Activated CD4-positive, alpha-beta T cell treated with anti-CD3 and anti-CD28 coated beads for 36 hours (primary cell): ENCODE measurements at places on chromosomes 11 and 22. TPM values are rescaled to one million over a fixed set of nuclear protein-coding genes. Genes with fewer than 3 reads are reported as not detected.

DNA sequence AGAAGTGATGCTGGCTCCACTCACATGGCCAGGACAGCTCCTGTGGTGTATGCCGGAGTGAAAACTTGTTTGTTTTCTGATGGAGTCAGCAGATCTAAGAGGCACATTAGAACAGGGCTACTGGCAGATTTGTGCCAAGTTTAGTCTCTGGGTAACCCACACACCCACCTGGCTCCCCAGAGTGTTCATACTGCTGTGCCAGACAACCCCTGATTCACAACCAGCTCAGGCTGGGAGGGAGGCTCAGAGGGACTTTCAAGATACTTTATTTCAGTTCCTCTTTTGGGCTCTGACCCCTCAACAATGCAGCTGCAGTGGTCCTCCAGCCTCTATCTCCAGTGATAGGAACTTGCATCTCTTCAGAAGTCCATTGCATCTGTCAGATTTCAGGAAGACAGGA lies 8.5 kb downstream of the NTM start:
- no peak for DNase-seq

The ACRV1 gene
- total RNA-seq: not detected

GRCh38 chr11:128422576-128423370 lies 164.6 kb downstream of the ETS1 start:
- peak; percentile 97 for DNase-seq

The IL10RA gene
- 79.4 TPM for total RNA-seq

DNA sequence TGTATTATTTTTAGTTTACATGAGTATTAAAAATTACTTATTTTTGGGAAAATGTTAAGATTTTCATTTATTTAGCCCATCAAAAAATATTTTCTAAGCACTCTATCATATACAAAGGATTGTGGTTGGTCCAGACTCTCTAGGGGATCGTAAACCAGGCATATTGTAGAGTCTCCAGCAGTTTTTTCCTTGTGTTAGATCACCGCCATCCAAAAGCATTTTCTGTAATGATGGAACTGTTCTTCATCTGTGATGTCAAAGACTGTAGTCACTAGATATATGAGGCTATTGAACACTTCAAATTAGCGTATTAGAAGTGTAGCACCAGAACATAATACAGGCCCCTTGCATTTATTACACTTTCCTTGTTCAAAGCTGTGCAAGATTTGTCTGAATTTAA lies 154.9 kb downstream of the SBF2 start:
- no peak for DNase-seq

- DNase-seq: no peak
Measured at GRCh38 chr11:63032457-63032856, 16.8 kb upstream of the SLC22A8 start.

The A4GALT gene
- total RNA-seq: not detected

DNA sequence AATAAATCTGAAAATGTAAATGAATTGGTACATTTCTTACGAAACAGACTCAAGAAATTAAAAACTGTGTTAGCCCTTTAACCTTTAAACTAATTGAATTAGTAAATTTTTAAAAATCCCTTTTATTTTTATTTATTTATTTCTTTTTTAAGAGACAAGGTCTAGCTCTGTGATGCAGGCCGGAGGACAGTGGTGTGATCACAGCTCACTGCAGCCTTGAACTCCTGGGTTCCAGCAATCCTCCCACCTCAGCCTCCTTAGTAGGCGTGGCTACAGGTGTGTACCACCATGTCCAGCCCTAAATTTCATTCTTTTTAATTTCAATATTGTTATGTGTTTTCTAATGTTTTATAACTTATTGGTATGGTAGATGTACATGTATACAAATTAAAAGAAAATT lies 72.6 kb downstream of the MYEOV start:
- DNase-seq: no peak

- DNase-seq: no peak
Measured at GRCh38 chr11:2434506-2435255, 9.6 kb downstream of the TRPM5 start.

DNA sequence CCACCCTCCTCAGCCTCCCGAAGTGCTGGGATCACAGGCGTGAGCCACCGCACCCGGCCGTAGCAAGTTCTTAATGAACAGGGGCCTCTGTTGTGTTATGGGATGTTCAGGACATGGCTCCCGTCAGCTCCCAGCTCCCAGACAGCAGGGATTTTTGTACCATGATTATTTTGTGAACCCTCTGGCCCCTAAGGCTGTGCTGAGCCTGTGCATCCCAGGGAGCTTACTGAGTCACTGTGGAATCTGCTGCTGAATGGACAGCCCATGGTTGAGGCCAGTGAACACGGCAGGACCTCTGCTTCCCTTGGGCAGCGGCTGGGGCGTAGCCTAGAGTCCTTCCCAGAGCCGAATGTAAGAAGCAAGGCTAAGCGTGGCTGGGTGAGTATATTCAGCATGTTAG lies 245.2 kb downstream of the NTM start:
- DNase-seq: no peak

The CD81 gene
- total RNA-seq: 145 TPM

DNA sequence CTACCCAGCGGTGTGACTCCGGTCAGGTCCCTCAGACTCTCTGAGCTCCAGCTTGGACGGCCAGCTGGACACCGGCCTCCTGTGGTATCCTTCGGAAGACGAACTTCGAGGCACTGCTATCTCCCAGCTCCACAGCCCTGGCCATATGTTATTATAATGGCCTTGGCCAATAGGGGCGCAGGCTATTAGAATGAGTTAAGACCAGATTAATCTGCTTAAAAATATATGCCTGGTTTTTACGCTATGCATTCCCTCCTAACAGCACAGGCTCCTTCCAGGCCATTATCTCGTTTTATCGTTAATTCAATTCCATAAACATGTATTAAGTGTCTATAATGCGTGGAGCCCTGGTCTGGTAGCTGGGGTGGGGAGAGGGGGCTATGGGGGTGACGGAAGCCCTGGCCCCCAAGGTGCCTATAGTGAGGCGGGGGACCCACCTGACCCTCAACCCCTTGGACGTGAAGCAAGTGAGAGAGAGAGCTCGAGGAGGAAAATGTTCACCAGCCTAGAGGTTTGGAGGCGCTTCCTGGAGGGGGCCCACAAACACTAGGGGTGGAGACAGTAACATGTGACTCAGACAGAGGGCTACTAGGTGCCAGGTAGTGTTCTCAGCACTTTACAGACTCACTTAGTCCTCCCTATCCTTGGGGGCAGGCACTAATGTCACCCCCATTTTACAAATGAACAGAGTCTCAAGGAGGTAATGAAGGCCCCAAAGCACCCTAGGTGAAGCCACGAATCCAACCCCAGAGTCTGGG lies 37.5 kb upstream of the TCF20 start:
- DNase-seq: no peak

GRCh38 chr22:27438271-27438980 lies 363.1 kb downstream of the MN1 start:
- no peak for DNase-seq

DNA sequence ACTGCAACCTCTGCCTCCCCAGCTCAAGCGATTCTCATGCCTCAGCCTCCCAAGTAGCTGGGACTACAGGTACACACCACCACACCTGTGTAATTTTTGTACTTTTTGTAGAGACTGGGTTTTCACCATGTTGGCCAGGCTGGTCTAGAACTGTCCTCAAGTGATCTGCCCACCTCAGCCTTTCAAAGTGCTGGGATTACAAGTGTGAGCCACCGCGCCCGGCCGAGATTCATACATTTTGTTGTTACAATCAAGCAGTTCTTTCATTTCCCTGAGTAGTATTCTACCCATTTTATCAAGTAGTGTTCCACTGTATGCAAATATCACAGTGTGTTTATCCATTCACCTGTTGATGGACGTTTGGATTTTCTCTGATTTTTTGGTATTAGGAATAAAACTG lies 26.6 kb upstream of the SLC35C1 start:
- no peak for DNase-seq
